ENCODE measurements at places on chromosomes 2 and 18. TPM values are rescaled to one million over a fixed set of nuclear protein-coding genes. Genes with fewer than 3 reads are reported as not detected.

The KCNG3 gene
- polyA plus RNA-seq: not detected

The TXNL4A gene
- polyA plus RNA-seq: 222 TPM

The ABHD1 gene
- polyA plus RNA-seq: 0.35 TPM

The SPATA3 gene
- not detected for polyA plus RNA-seq

The PSMA8 gene
- 4.1 TPM for polyA plus RNA-seq

The ASXL3 gene
- polyA plus RNA-seq: not detected

The SPDYA gene
- 0.30 TPM for polyA plus RNA-seq

The ANAPC1 gene
- 20.7 TPM for polyA plus RNA-seq

The MAB21L4 gene
- polyA plus RNA-seq: not detected

The SEMA4C gene
- 0.58 TPM for polyA plus RNA-seq

The DDX18 gene
- polyA plus RNA-seq: 44.3 TPM

The PRKAG3 gene
- not detected for polyA plus RNA-seq

The FASTKD1 gene
- polyA plus RNA-seq: 15.1 TPM

The FNDC4 gene
- not detected for polyA plus RNA-seq

The C2orf78 gene
- not detected for polyA plus RNA-seq
